ENCODE measurements at places on chromosomes 1 and 21. TPM values are rescaled to one million over a fixed set of nuclear protein-coding genes. Genes with fewer than 3 reads are reported as not detected.

Gene BOLA1
- total RNA-seq = 23.6 TPM

Gene SHC1
- total RNA-seq = 56.1 TPM

Gene CFHR4
- not detected for total RNA-seq

Gene LEPROT
- 22.6 TPM for total RNA-seq

Gene MTMR11
- 5.2 TPM for total RNA-seq

DNA sequence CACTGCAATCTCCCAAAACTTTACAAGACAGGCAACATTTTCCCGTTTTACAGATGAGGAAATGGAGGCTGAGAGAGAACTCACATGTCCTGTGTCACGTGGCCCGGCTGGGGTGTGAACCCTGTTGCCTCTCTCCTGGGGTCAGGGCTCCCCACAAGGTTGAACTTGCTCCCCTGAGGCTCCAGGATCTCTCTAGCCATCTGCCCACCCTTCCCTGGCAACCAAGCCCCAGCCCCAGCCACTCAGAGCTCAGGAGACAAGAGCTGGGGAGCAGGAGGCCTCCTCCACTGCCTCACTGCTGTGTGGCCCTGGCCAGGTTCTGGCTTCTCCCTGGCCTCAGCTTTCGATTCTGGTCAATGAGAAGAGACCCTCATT, 11.8 kb downstream of the LAPTM5 start:
- DNase-seq = no peak

DNA sequence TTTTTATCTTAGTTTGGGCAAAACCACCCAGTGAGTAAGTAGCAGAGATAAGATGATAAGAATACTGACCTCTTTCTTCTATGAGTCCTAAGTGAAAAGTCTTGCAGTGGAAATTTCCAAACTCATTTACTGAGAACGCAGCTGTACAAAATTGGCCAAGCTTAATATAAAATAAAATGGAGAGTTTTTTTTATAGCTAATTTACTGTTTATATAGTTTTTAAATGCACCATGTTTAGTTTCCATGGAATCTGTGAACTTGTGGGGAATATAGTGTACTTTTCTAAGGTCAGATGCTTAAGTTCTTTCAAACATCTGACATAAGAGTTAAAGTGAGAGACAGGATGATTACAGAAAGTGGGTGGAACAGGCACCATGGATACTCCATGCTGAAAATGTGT, 833.5 kb downstream of the ADGRL2 start:
- DNase-seq = no peak

GRCh38 chr1:147172168-147173016, at the start of gene PRKAB2:
Gene PRKAB2, minus strand, starts transcription at chr1:147172470. Its CDS starts 326 bp downstream, at chr1:147172144.
- DNase-seq = peak; percentile 87

GRCh38 chr1:217955723-217956122, 324.6 kb downstream of the SPATA17 start:
- DNase-seq = no peak

- DNase-seq = no peak
Measured at GRCh38 chr1:155773221-155773620, 83.8 kb downstream of the GON4L start.

DNA sequence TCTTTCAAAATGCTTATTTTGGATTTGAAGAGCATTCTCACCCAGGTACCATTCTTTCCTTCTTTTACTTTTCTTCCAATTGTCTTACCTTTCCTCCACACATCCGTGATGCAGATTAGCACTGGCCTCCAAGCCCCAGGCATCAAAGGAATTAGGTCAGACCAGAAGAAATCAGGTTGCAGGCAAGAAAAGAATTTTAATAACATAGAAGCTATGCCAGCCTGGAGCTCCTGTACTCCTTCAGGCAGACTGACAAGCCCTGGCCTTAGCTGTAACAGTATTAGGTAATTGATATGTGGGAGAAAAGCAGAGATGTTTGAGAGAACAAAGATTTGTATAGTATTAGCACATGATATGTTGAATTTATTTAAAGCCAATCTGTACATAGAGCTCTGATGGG, 390.4 kb upstream of the ADGRL2 start:
- DNase-seq = no peak

- peak; percentile 12 for DNase-seq
Measured at GRCh38 chr1:201385299-201385891, 7.9 kb upstream of the TNNT2 start.

DNA sequence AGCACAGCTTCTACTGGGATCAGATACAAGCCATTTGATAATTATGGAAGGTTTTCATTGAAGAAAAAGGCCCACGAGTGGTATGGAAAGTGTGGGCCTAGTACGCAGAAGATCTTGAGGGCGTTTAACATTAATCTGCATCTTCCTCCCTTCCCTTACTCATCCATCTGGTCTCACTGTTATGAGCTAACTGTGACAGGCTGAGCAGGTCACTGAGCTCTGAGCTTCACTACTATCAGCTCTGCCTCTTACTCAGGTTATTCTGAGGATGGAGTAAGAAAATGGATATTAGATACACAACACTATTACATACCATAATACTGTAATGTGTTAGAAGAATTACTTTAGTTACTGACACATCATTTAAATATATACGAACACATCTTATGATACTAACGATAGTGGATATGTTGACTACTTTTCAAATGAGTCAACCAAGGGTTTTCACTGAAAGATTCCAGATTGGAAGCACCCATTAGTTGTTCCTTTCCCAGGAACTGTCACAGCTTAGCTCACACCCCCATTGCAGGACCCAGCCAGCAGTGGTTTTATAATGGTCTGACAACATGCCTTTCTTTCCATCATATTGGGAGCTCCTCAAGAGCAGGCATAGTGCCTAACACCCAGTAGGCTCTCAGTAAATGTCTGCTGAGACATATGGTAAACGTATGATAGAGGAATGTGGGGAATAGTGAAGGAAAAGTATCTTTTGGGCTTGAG, 97.8 kb upstream of the C8B start:
- no peak for DNase-seq

DNA sequence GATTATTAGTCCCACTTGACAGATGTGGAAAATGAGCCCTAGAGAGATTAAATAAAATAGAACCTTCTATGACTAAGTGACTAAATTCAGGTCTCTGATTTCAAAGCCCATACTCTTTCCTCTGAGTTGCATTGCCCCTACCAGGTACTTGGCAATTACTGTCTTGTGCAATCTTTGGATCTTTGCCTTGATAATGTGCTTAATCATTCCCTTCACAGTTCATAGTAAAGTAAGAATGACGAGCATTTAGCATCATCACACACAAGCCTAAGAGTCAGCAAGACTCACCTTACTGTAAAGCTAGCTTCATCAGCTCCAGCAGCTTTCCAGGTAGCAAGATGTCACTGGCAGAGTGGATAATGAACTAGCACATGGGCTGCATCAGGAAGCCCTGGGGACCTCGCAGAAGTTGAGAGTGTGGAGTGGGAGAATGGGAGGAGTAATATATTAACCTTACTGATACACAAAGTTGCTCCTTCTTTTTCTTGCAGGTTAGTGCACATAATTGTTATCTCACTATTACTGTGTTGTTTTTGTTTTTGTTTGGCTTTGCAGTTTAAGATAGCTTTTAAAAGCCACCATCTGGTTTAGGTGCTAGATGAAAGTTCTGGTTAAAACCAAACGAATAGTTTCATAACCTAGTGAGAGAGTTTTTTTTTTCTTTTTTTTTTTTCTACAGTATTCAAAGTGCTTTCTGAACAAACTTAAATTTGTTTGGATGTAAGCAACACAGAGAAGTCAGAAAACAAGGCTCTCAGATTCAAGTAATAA, 71.8 kb downstream of the PBX1 start:
- DNase-seq = no peak

GRCh38 chr1:110393286-110393685, 2.5 kb upstream of the SLC16A4 start:
- DNase-seq = no peak

DNA sequence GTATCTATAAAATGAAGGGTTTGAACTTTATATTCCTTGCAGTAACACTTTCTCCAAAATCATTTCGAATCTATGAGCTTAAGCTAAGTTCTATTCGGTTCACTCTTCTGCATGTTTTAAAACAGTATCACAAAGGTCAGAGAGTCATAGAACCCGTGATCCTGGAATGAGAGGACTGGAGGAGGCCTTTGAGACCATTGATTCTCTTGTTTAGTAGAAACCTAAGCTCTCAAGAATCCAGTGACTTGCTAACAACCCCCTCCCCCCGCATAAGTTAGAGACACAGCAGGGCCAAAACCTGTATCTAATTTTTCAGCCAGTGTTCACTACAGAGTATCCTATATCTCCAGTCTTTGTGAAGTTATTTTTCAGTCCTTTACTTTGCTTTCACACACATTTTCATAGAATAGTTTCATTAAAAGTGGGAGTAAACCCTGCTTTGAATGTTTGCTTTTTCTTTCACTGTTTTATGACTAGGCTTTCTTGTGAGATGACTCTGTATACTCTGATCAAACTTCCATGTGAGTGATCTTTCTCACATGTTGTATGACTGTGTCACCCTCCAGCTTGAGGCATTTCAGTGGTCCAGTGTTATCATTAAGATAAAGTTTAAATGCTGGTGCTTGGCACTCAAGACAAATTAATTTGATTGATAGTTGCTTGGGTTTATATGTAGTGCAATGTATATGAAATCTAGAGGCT, 275.4 kb upstream of the SGIP1 start:
- DNase-seq = no peak

GRCh38 chr1:46180082-46180616, 3.9 kb upstream of the P3R3URF start:
- no peak for DNase-seq

DNA sequence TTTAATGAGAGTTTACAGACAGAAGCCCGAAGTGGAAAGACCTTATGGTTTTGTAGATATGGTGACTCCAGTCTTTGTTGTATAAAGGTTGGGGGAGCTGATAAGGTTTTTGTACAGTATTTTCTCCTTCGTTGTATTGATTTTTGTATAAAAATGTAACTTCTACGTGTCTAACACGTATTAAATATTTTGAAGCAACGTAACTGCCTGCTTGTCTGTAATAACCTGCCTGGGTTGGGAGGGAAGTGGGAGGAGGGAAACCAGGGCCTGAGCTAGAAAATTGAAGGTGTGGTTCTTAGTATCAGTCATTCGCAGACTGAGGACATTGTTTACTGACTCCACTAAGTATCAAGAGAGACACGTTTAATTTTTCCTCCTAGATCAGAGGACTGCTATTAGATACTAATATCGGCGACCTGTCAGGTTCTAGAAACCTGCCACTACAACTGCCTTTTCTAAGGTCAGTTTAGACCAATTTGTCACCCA, 2.2 kb downstream of the IER5 start:
- peak; percentile 39 for DNase-seq
